Umbilical cord (tissue), 2 donors: ENCODE measurements at places on chromosomes 13 and 19.

GRCh38 chr13:94706843-94707399, 5.4 kb downstream of the SOX21 start:
- DNase-seq: no peak

GRCh38 chr19:15248648-15249527, 16.6 kb upstream of the EPHX3 start:
- peak; percentile 89 for DNase-seq

DNA sequence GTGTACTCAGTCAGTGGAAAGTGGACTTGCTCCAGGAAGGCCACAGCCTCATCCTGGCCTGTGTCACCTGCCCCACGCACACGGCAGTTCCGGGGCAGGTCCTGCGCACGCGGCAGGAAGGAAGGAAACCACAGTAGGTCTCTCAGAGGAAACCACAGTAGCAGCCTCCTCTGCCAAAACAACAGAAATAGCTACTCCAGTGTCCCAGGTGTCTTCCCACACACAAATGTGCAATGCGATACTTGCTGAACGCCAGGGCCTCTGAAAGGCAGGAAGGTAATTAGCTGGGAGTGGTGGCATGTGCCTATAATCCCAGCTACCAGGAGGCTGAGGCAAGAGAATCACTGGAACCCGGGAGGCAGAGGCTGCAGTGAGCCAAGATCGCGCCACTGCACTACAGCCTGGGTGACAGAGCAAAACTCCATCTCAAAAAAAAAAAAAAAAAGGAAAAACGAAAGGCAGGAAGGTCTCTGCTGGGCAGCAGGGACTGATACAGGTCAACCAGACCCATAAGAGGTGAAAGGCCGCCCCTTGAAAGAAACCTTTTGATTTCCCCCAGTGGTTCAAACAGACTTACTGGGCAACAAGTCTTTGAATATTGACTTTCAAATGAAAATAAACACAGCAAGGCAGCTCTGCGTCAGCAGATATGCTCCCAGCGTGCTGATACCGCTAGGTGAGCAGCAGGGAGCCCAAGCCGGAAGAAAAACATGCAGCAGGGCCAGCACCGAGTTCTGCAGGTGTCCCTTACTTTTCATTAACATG, 49.5 kb downstream of the CRYL1 start:
- no peak for DNase-seq

DNA sequence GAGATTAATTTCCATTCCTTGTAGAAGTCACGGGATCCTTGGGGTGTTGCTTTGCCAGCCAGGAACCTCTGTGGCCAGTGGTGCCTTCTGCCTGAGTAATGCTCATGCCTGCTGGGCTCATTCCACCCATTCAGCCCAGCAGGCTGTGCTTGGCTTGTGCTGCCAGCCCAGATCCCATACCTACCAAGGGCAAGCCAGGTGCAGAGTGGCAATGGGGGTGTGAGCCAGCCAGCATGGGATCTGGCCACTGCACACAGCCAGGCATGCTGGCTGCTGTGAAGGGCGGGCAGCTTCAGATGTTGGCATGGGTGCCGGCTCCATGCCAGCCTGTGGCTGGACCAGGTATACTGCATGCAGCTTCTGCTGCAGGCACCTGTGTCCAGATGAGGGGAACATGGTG, 42.5 kb downstream of the WDFY2 start:
- DNase-seq: no peak

- DNase-seq: no peak
These were observed 21.9 kb upstream of the SLC35E1 start for GRCh38 chr19:16594131-16594586.

DNA sequence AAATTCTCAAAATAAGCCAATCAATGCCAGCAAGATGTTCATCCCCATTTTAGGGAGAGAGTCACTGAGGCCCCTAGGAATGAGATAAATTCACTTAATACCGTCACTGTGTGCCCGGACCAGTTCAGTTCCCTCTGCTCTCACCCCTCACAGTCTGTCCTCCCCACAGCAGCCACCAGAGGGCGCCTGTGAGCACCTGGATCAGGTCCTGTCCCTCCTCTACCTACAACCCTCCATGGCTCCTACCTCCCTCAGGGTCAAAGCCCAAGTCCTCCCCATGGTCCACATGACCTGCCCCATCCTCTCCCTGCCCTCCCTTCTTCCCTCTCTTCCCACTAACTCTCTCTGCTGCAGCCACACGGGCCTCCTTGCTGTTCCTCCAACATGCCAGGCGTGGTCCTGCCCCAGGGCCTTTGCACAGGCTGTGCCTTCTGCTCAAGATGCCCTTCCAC, 42.0 kb upstream of the NFIC start:
- DNase-seq: no peak

GRCh38 chr13:98203646-98204326, 26.7 kb upstream of the RNF113B start:
- DNase-seq: peak; percentile 67

DNA sequence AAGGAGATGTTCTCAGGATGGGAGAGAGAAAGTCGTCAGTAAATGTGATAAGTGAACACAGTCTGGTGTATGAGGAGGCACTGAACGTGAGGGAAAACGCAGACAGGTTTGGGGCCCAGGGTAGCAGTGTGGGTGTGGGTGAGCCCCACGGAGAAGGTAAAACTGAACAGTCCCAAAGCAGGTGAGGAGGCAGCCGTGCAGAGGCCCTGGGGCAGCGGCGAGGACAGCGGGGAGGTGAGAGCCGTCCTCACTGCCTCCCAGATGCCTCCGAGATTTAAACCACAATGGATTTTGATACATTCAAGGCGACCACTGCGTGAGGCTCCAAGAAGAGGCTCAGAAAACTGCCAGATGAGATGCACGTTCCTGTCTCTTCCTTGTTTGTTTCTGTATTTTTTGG, 14.5 kb upstream of the SHC2 start:
- DNase-seq: no peak

DNA sequence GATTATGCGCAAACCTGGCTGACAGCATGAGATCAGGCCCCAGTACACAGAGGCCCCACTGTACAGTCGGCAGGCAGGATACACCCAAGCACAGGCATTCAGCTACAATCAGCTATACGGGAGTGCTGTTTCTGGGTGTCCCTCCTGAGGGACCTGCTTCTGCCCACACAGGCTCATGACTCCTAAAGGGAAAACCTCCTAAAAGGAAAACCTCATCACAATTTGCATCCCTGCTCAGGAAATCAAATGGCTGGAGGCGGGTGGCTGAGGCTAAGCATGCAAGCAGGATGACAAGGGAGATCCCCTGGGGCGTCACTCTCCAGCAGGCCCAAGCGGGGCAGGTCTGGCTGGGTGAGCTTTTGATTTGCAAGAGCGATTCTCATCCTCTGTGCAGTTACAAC, 99.8 kb downstream of the CRYL1 start:
- peak; percentile 48 for DNase-seq

- DNase-seq: no peak
These were observed 29.0 kb upstream of the WASF3 start for GRCh38 chr13:26528527-26528926.
